EL (cell line): ENCODE measurements at places on chromosomes 5 and 9.

DNA sequence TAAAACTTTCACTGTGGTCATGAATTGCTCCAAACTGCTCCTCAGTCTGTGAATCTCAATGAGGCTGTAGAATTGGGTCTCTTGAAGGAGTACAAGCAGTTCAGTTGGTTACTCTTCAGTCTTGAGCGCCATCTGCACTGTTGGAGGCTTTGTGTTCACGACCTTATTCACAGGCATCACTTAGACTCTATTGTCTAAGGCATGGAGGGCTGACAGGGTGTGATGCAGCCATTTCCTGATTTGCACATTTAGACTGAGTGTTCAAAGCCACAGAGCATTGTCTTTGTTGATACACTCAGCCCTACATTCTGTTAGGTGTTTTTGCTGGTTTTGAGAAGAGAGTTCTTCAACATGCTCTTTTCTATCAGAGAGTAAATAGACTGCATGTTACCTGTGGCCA lies 355.9 kb upstream of the RIOK2 start:
- no peak for DNase-seq

GRCh38 chr5:37806476-37806875 lies 33.4 kb downstream of the GDNF start:
- no peak for DNase-seq

DNA sequence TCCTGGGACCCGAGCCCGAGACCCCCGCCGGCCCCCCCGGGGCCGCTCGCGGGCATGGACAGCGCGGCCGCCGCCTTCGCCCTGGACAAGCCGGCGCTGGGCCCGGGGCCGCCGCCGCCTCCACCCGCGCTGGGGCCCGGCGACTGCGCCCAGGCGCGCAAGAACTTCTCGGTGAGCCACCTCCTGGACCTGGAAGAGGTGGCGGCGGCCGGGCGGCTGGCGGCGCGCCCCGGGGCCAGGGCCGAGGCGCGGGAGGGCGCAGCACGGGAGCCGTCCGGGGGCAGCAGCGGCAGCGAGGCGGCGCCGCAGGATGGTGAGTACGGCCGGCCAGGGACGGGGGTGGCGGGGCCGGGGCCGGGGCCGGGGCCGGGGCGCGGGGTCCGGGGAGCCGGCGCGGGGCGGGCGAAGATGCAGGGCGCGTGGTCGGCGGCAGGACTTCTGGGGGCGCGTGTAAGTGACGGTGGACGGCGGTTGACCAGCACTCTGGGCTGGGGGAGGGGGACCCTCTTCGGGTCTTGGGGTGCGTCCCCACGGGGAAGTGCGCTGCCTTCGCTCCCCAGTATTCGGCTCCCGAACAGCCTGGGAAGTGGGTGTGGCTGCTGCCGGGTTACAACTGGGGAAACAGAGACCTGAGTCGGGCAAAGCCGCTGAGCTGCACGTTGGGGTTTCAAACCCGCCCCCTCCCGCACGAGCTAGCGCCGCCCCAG lies 520 bp downstream of the PRRX2 start:
- no peak for DNase-seq

DNA sequence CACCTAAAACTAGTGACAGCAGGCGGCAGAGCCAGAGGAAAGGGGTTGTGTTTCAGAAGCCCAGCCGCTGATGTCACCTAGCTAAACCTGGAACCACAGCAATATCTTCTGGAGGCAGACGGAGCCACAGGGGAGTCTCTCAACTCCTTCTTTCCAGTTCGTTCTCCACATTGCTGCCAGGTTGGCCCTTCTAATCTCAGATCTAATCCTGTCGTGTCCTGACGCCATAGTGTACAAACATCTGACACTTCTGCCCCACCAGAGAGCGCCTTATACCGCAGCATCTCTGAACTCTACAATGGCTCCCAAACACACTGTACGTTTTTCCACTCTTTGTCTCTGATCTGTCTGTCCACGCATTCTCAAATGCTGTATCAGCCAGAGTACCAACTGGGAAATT lies 240.0 kb downstream of the SMARCA2 start:
- DNase-seq: no peak
